ENCODE measurements at places on chromosomes 1 and 21.

- DNase-seq = no peak
These were observed 669.8 kb upstream of the B3GALT2 start for GRCh38 chr1:193856261-193856660.

GRCh38 chr1:32612189-32612881 lies 38.0 kb downstream of the ZBTB8OS start:
- peak; percentile 90 for DNase-seq

DNA sequence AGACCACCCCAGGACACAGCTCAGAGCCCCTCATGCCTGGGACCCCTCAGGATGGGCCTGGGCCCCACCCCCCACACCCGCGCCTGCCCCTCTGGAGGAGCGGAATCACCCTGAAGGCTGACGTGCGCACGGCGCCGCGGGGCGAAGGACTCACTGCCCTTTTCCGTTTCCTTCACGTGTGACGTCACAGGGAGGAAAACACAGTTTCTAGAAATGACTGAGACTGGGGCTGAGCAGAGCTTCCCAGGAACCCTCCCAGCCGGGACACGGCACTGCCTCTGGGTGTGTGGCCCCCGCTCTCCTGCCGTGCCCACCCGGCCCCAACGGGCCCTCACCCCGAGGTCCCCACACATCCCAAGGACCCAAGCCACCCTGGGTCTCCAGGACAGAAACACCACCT lies 5.4 kb upstream of the TNFRSF4 start:
- no peak for DNase-seq

- DNase-seq = no peak
These were observed 455.9 kb downstream of the OMA1 start for GRCh38 chr1:58090640-58091039.

DNA sequence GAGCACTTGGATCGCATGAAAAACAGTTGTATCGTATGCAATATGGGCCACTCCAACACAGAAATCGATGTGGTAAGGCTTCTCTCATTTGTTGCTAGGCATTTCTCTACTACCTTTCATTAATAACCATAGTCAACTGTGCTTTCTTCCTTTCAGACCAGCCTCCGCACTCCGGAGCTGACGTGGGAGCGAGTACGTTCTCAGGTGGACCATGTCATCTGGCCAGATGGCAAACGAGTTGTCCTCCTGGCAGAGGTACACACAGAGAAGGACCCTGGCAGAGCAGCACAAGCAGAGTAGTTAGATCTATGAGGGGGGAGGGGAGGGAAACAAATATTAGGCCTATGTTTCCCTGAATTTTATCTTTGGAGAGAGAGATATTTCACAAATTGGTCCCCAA lies 16.0 kb upstream of the STRIP1 start:
- no peak for DNase-seq

GRCh38 chr1:162327788-162328165 lies 48.9 kb downstream of the SPATA46 start:
- DNase-seq = no peak

DNA sequence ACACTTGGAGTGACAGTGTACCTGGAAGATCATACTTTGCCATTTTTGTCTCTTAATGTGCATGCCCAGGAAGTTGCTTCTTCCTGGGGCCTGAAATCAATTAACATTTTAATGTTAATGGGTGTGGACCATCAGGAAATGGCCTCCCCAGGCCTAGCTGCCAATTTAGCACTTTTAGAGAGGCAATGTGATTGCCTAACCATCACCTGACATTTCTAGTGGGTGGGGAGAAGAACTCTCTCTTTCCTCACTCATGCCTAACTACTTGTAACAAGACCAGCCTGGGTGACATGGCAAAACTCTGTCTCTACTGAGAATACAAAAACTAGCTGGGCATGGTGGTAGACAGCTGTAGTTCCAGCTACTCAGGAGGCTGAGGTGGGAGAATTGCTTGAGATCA lies 549.0 kb upstream of the RGS18 start:
- no peak for DNase-seq

GRCh38 chr1:118945489-118945888 lies 42.7 kb downstream of the TBX15 start:
- no peak for DNase-seq

GRCh38 chr1:159012495-159012894 lies 2.8 kb downstream of the IFI16 start:
- no peak for DNase-seq

- DNase-seq = no peak
These were observed 31.6 kb upstream of the ARHGEF10L start for GRCh38 chr1:17507915-17508314.

DNA sequence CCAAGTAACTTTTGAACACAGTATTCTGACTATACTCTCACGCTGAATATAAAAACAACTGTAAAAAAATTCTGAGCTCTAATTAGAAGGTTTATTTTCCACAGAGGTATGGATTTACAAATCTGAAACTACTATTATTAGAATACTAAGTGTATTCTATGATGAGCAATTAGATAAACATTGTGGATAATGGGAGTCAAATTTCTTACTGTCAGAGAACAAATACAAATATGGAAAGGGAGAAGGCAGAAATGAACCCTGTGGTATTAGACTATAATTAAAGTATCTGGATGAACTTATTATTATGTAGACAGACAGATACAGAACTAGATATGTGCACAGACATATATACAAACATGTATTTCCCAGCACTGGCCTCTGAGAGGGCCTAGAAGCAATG lies 22.6 kb downstream of the ALDH9A1 start:
- DNase-seq = no peak

DNA sequence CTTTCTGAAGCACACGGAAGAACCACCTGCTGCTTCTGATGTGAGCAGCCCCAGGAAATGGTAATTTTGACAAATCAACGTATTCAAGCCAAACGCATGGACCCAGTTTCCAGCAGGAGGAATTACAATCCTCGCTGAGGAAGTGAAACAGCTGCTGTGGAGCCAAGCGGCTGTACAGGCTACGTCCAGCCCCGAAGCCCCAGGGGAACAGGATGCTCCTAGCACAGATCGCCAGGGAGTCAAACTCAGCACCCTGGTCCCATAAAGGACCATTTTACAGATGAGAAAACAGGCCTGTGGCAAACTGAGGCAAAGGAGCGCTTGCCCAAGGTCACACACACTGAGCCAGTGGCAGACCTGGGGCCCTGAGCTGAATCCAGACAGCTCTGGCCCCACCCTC lies 108.0 kb downstream of the PTPRU start:
- no peak for DNase-seq

DNA sequence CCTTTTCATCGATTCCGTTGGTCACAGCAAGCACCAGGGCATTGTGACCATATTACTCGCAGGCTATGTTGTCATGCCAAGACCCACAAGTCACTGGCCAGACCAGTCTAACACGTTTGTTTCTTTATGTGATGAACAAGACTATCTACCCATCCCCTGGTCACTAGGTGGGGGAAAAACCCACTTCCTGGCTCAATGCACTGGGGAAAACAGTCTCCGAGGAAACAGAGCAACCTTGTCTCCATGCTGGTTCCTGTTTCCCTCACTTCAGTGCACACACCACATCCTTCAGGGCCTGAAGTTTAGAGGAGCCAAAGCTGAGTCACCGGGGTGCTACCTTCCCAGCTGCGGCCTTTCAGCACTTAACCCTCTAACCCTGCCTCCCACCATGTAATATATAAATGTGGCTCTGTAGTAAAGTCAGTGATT lies 20.9 kb downstream of the ERICH3 start:
- peak; percentile 14 for DNase-seq

All from GM13976 (cell line).